ENCODE measurements at places on chromosomes 3 and 15.

GRCh38 chr3:160796813-160797164 is 40.8 kb downstream of the PPM1L start:
- DNase-seq: no peak

DNA sequence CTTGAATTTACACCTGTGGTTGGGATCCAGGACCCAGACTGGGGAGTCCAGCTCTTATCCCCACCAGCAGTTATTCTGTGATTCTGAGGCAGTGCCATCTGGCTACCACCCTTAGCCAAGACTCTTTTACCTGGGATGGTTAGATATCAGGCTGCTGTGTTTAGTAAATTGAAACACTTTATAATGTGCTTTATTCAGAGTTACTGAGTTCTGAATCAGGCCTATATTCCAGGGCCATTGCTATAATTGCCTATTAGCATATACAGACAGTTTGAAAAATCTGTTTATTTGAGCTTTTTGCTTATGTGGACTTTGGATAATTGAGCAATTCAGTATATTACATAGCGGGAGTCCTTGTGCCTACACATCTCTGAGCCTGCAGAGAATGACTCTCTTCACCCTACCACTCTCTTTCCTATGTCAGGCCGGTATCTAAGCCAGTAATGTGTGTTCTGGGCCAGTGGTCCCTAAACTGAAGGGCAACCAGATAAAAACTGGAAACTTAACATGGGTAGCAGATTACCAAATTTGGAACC is 45.4 kb upstream of the TRAK1 start:
- DNase-seq: no peak

DNA sequence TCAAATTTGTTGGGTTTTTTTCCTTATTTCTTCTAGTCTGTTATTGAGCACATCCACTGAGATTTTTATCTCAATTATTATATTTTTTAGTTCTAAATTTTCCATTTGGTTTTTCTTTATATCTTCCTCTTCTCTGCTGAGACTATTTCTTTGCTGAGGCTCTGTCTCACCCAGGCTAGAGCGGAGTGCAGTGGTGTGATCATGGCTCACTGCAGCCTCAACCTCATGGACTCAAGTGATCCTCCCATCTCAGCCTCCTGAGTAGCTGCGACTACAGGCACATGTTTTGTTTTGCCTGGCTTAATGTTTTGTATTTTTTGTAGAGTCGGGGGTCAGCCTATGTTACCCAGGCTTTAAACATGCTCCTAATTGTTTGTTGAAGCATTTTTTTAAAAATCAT is 10.2 kb downstream of the CTDSPL start:
- DNase-seq: no peak

DNA sequence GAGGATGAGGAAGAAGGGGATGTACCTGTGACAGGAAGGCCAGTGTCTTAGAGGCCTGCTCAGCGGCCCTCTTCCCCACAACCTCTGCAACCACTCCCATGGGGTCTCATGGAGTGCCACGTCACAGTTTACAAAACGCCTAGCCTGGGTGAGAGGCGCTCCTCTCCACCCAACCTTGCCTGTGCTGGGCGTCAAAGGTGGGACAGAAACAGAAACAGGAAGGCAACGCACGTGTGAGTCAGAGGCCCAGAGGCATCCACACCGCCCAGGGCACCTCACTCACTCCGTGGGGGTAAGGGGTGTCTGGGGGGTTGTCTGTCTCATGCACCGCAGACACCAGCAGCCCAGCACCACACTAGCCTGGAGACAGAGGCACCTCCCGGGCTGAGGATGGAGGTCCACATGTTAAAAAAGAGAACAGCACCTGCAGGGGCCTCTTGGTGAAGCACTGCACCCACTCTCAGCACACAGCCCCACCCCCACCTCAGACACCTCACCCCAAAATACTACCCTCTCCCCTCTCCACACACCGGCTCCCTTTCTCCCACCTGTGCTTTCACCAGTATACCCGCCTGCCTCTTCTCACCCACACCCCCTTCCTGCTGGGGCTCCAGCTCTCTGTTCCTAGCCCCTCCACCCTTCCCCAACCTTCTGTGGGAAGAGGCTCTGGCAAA is 4.7 kb upstream of the CALML4 start:
- DNase-seq: no peak

DNA sequence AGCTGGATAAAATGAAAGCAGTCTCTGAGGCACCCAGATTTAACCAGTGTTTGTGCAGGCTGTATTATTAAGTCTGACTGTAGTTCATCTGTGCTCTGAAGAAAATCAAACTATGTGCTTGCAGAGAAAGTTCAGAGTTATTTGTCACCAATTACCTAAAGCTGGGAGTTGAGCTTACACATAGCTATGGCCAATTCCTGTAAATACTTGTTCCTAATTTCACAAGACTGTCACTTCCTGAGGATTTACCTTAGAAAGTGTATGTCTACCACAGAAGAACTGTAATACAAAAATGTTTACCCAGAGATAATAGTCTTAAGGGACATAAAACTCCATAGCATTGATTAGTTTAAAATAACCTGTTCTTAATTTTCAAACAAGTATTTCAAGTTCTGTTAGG is 628.4 kb upstream of the TGFBR2 start:
- DNase-seq: no peak

DNA sequence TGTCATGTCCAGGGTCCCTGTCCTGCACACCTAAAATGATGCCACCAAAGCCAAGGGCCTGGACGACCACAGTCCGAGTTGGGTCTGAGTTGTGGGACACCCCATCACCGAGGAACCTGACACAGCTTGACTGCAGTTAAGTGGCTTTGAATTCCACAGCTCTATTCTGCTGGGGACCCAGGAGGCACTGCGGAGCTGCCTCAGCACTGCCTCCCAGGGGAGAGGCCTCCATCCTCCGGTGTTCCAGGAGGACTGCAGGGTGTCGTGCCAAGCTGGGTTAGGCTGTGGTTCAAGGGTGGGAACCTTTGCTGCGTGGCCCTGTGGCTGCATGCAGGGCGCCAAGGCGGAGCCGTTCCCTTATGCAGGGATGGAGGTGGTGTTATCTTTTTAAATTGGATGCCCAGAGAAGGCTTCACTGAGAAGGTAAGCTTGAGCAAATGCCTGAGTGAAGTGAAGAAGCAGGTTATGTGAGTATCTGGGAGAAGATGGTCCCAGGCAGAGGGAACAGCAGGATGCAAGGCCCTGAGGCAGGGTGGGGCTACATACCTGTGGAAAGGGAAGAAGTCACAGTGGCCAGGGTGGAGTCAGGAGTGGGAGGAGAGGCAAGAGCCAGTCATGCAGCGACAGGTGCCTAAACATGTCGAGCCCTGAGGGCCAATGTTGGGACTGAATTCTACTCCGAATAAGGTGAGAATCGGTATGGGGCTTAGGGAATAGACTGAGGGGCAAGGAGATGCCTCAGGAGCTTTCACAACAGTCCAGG is 144.8 kb downstream of the TPRA1 start:
- DNase-seq: no peak

GRCh38 chr15:42704492-42704926 is 32.4 kb downstream of the CDAN1 start:
- DNase-seq: peak; percentile 27

GRCh38 chr15:101013769-101014675 is 94.9 kb downstream of the LRRK1 start:
- no peak for DNase-seq

DNA sequence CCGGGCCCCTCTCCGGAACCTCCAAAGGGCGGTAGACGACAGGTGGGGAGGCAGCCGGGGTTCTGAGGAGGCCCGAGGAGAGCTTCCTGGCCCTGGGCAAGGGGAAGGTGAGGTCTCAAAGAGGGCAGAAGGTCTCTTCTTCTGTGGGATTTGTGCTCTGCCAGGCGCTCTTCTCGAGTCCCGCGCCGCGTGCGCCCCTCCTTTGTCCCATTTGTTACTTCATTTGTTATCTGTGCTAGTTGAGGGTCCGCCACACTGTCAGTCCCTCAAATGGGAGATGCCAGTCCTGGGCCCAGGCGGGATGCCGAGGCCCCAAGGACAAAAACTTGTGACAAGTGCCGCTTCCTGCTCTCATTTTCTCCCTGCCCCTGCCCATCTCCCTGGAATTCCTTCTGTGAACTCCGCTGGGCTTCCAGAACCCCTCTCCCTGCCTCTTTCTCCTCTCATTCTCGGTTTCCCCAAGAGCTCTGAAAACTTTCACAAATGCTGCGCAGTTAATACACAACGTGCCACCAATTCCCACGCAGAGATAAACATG is 1.5 kb downstream of the ST8SIA2 start:
- no peak for DNase-seq

DNA sequence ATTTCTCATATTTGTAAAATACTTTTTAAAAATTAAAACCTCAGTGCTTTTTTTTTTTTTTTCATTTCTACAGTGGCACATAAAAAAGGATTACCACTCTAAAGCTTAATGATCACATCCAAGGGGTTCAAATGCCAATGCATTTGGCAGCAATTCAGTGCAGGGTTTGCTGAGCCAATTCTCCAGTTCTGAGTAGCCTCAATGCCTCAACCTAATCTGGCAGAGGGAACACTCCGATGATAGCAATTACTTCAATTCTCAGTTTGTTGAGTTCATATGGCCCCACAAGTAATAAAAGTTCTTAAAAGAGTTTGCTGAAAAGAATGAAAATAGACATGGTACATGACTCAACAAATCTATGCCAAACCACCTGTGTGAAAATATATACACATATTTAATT is 79.3 kb upstream of the RBMS3 start:
- DNase-seq: peak; percentile 11
